ENCODE measurements at places on chromosomes 7 and 10.

- DNase-seq = no peak
These were observed 67.6 kb downstream of the C10orf120 start for GRCh38 chr10:122632031-122632430.

DNA sequence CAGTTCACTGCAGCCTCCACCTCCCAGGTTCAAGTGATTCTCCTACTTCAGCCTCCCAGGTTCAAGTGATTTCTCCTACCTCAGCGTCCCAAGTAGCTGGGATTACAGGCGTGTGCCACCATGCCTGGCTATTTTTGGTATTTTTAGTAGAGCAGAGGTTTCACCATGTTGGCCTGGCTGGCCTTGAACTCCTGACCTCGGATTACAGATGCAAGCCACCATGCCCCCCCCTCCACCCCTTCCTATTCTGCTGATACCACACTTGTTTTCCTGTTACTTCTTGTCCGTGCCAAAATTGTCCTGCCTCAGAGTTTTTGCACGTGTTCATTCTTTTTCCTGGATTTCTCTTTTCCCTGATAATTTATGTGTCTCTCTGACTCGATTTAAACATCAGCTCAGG, 62.5 kb downstream of the R3HCC1L start:
- DNase-seq = no peak

DNA sequence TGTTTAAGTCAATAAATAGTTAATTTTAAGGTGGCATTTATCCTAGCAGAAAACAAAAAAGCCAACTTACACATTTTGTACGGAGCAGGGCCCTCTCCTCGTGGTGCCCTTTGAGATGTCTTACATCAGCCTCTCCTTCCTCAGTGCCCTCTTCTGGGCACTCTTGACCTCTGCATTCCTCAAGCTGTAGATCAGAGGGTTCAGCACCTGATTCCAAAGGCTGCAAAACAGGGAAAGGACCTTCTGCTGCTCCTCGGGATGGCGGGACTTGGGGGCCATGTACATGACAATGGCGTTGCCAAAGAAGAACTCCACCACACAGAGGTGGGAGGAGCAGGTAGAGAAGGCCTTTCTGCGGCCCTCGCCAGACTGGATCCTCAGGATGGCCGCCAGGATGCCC, 4.6 kb upstream of the OR2A14 start:
- no peak for DNase-seq

- no peak for DNase-seq
These were observed 24.0 kb upstream of the HSPA12A start for GRCh38 chr10:116766241-116766827.

GRCh38 chr10:52437205-52437646, 123.1 kb downstream of the DKK1 start:
- DNase-seq = no peak

DNA sequence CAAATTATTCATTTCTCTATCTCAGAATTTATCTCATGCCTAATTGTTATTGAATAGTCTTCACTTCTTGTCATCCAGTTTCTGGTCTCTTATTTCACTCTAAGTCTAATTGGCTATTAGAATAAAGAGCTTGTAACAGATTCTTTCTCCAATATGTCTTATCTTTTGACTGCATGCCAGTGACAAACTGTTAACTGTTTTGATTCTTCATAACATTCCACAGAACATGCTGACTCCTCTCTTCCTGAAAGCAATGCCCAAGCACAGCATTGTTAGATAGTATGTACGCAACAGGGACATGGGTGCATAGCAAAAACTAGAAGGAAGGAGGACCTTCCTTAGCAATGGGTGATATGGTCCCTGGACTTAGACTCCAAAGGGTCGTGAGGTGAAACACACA, 65.4 kb downstream of the TRUB1 start:
- no peak for DNase-seq

GRCh38 chr7:111138193-111138569, 47.3 kb downstream of the LRRN3 start:
- DNase-seq = peak; percentile 63

DNA sequence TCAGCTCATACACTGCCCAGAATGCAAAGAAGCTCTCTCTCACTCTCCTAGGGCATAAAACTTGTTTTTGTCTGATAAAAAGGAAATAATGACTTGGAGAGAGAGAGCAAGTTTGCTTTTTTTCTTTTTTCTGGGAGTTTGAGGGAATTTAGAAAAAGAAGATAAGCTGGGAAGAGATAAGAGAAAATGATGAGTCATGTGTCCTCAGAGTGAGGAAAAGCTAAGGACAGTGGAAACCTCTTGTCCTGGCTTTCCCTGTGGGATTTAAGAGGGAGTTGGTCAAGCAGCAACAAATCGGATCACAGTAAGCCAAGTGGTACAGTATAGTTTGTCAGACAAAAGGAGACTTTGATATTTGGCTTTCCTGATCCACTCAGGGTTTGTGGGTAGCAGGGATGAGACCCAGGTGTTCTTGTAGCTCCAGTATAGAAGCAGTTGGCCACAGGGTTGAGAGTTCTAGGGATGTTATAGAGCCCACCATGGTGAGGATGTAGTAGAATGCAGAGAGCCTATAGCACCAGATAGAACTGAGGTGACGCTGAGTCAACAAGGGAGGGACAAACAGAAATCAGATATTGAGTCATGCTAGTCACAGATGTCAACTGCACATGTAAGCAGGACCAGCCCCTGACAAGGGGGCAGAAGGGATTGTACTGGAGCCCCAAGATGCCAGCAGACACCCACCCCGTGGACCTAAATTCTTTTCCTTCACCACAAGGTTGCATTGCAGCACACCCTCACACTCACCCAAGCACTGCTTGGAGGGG, 219.3 kb upstream of the TAC1 start:
- no peak for DNase-seq

GRCh38 chr7:116540743-116541142, 15.9 kb downstream of the CAV1 start:
- no peak for DNase-seq

- no peak for DNase-seq
These were observed 173.3 kb upstream of the ZMIZ1 start for GRCh38 chr10:78895469-78895868.

DNA sequence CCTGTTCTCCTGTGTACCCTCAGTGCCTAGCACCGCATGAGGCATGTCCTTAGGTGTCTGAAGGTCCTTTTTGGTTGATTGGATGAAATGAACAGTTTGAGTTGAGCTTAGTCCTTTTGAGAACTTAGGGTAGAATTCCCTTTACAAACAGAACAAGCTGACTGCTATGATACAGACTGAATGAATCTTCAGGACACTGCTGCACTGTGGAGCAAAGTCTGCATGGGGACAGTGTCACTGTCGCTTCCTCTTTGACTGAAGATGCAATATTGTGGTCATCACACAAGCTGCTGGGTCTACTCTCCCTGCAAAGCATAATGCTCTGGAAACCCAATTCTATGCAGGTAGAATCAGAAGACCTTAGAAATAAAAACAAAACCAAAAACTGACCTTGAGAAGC, 8.6 kb upstream of the PLAU start:
- no peak for DNase-seq

DNA sequence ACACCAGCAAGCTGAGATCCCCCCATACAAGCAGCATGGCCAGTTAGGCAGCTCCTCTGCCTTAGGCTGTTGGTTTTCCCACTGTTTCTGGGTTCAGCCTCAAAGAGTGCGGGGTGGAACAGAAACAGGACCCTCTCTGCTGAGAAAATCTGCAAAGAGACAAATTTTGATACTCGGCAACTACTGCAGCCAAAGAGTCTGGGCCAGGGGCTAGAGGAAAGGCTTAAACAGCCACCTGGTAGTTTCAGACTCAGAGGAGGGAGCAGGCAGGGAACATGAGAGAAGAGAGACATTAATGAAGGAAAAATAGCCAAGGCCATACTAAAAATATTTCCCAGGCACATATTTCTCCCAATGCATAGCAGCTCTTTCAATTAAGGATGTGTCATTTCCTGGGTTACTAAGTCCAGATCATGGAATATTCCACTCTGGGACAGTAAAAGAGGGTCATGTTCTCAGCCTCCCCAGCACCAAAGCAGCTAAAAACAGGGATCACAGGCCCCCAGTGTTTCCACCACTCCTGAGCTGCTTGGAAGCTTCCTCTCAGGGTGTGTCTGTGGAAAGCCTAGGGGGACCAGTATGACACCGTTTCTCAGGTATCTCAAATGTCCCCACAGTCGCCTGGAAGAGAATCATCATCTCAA, 29.8 kb downstream of the PDLIM1 start:
- no peak for DNase-seq

- no peak for DNase-seq
These were observed 235.7 kb downstream of the PRPF18 start for GRCh38 chr10:13822490-13822889.

DNA sequence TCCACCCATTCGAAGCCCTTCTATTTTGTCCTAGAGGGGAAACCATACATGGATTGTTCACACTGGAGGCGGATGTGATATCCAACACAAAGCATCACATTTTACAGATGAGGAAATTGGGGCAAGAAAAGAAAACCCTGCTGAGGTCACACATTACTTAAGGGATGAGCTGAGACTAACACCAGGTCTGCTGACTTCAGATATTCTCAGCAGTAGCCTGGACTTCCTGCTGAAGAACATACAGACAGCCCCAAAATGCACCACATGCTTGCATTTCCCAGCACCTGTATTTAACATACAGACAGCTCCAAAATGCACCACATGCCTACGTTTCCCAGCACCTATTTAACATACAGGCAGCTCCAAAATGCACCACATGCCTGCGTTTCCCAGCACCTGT, 11.2 kb downstream of the GIMAP5 start:
- DNase-seq = no peak

- DNase-seq = no peak
These were observed 23.9 kb downstream of the MACC1 start for GRCh38 chr7:20193242-20193777.

DNA sequence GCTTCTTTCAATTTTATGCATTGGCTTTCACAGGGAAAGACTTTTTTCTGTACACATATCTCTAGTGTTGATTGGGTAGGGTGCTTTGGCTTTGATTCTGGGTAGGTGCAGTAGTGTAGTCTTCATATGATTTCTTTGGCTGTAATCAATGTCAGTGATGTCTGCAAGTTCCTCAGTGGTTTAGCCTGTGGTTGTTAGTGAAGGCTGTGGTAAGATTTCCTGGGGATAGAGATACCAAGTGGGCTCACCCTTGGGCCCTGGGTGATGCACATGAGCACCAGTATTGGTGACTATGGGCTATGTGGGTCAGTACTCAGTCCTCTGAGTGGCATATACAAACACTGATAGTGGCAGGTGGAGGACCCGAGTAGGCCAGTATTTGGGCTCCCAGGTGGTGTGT, 13.0 kb downstream of the GIMAP8 start:
- DNase-seq = no peak

GRCh38 chr7:24764972-24765744, 7.9 kb upstream of the GSDME start:
- no peak for DNase-seq

GRCh38 chr7:115004121-115004520, 82.2 kb downstream of the MDFIC start:
- no peak for DNase-seq

DNA sequence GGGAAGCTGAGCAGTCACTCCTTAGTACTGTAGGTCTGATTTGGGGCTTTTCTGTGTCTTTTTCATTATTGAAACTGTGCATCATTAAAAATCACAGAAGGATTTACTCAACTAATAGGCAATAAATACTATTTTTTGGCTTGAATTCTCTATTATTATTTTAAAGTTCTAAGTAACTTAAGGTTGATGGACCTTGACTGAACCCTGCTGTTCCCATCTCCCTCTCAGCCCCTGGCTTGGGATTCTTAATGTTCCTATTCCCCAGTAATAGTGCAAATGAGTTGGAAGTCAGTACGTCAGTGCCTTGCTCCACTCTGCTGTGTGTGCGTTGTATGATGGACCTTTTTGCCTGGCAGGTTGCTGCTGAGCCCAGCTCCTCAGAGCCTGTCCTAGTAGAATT, 166.3 kb downstream of the SND1 start:
- no peak for DNase-seq

DNA sequence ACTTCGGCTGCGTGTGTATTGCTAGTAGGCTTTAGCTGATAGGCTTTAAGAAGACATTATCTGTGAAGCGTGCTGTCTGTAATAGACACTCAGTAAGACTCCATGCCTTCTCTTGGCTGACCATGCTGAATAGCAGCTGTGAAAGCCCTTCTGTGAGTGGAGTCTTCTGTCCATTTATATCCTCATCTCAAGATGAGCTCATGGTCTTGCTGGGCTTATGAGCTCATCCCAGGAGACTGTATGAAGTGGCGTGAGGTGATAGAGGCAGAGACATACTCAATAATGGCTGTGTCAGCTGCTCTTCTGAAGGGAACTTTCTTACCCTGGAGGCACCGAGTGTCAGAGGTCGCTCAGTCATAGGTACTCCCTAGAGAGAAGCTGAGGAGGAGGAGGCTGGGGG, 111.5 kb downstream of the SH2D4B start:
- DNase-seq = no peak

DNA sequence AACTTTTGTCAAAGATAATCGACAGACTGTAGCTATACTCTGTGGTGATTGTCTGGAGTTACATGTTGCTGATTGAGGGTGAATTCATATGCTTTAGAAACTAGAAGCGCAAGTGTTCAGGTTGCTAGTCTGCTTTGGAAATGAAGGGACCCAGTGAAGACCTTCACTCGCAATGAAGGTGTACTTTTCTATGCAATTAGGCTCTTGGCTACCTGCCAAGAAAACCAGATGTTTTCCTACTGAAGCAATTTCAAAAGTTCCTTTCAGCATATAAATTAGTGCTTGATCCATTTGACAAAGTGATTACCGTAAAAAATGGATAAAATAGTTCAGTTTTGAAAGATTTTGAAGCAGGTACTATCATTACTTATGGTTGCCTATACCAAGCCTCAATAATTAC, 10.0 kb upstream of the STK31 start:
- DNase-seq = no peak

- no peak for DNase-seq
These were observed 7.4 kb downstream of the NRCAM start for GRCh38 chr7:108448584-108449505.

DNA sequence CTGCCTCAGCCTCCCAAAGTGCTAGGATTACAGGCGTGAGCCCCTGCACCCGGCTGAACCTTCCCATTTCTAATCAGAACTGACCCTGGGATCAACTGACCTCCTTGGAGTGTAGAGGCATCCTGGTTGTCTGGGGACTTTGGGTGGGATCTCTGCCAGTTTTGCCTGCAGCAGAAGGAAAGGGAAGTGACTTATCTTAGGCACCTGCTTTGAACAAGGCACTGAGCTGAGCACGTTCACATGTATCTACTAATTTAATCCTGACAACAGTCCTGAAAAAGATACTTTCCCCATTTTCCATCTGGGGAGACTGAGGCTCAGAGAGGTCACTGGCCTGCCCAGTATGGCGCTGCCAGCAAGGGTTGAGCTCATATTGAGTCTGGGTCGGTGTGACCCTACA, 153.4 kb downstream of the CUX1 start:
- no peak for DNase-seq

- DNase-seq = no peak
These were observed 569.1 kb downstream of the INHBA start for GRCh38 chr7:41133690-41134299.
